Stimulated activated CD8-positive, alpha-beta memory T cell treated with anti-CD3 and anti-CD28 coated beads, Interleukin-15, amount 100 ng/mL, for 48 hours (primary cell): ENCODE measurements at places on chromosomes 1 and 21.

DNA sequence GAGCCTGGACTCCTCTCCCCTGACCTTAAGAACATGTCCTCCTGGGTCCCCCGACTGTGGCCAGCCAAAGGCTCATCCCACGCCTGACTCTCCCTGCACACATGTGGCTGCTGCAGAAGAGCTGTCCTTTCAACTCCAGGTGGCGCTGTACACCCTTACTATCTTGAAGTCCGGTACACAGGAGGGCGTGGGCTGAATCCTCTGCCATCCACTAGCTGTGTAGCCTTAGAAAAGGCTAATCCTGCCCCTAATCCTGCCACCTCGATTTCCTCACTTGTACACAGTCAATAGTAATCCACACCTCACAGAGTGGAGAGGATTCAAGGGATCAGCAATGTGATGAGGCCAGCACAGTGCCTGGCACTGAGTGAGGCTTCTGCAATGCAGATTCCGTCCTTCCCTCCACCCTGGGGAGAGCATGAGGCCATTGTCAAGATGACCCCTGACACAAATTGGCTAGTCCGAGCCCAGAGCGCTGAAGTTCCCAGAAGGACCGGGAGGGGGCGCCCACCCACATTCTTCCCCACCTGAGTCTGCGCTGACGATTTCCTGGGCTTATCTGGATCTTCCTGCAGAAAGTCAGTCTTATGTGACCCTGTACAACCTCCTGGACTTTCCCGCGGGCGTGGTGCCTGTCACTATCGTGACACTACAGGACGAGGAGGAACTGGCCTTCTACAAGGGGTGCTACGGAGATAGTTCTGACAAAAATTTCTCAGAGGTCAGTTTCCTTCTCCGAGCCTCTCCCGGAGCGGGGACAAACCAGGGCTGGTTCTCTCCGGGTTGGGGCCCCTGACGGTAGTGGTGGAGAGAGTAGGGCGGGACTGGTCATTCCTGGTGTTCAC lies 47.1 kb upstream of the DMBX1 start:
- peak; percentile 53 for DNase-seq

GRCh38 chr1:172238965-172239364 lies 181.5 kb upstream of the C1orf105 start:
- DNase-seq: no peak

DNA sequence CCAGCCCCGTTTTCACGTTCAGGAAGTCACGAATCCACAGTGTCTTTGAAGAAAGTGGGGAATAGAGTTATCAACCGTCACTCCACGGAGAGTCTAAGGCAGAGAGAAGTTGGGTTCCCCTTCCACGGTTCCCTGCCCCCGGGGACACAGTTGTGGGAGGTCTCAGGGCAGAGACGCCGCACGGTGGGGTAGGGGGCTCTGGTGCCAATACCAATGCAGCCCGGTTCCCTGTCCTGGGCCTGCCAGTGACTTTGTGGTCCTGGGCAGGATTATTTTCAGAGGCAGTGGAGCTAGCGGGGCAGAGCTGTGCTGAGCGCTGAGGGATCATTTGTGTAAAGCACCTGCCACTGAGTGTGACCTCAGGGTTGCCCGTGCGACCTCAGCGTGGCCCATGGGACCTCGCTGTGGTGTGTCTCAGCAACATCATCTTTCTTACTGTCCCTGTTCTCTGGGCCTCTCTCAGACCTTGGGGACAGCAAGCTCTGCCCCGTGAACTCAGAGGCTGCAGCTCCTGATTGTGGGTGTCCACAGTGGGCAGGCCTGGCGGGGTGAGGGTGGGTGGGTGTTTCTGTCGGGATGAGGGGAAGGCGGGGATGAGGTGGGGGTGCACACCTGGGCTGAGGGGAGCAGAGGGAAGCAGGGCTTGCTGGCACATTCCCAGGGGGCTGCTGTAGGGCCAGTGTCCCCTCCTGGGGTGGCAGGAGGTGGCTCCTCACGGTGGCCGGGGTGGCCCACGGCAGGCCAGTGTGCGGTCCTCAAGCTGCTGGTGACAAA lies 65.2 kb downstream of the AGPAT3 start:
- no peak for DNase-seq

GRCh38 chr1:109908836-109909235 lies 1.8 kb upstream of the CSF1 start:
- no peak for DNase-seq

- no peak for DNase-seq
Observed at GRCh38 chr1:198655459-198656121, 16.8 kb downstream of the PTPRC start.

DNA sequence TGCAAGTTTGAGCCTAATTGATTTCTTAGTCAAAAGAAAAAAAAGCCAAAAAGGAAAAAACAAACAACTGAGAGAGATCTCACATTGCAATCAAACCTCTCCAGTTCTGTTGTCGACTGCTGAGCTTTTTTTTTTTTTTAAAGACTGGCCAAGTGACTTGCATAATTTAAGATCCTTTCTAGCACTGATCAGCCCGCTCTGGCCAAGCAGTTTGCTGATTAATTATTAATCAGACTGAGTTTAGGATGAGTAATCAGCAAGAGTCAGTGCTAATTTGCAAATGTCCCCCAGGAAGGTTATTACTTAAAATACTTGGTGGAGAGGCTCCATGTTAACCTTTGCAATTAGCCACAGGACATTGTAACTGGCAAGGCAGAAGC lies 39.3 kb downstream of the HMGB4 start:
- no peak for DNase-seq

- DNase-seq: no peak
Observed at GRCh38 chr1:170296642-170297041, 150.9 kb downstream of the NTMT2 start.

DNA sequence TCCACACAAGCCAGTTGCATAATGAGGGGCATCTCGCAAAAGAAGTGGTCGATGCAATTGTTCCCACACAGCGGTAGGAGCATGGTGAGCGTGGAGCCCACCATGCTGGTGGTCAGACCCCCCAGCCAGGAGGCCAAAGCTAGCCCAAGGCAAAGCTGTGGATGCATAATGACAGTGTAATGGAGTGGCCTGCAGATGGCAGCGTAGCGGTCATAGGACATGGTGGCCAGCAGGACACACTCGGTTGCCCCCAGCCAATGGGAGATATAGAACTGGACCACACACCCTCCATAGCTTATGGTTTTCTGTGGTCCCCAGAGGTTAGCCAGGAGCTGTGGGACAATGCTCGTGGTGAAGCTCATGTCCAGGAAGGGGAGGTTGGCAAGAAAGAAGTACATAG lies 4.3 kb downstream of the OR2C3 start:
- no peak for DNase-seq

GRCh38 chr1:54649130-54649898 lies 7.7 kb downstream of the MROH7 start:
- DNase-seq: no peak

DNA sequence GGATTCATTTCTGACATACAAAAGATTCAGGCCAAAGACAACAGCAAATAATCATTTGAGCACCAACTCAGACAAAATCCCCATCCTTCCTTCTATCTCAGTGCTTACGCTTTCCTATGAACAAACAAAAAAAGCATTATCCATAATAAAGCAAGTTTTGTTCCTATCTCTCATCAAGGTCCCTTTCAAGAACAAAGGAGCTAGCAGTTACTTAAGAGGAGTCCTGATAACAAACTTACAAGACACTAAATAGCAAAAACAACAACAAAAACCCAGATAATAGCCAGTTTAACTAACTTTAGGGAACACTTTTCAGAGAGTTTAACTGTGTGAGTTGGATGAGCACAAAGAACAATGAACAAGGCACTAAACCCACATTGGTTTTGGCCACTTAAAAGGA lies 10.5 kb downstream of the EVI5 start:
- DNase-seq: no peak

DNA sequence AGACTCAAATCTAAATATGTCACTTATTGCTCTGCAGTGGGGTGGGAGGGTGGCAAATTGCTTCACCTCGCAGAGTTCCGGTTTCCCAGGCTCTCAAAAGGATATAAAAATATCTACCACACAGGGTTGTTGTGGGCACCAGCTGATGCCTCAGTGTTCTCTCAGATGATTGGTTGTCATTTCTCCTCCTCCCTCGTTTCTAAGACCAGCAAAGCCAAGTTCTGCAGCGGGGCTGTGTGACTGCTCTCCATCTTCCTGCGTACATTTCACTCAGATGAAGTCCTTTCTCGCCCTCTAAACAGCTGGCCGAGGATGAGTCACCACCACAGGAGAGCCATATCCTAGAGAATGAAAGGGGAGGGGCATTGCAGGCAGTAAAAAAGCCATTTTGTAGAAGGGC lies 35.0 kb upstream of the VWA5B1 start:
- no peak for DNase-seq

DNA sequence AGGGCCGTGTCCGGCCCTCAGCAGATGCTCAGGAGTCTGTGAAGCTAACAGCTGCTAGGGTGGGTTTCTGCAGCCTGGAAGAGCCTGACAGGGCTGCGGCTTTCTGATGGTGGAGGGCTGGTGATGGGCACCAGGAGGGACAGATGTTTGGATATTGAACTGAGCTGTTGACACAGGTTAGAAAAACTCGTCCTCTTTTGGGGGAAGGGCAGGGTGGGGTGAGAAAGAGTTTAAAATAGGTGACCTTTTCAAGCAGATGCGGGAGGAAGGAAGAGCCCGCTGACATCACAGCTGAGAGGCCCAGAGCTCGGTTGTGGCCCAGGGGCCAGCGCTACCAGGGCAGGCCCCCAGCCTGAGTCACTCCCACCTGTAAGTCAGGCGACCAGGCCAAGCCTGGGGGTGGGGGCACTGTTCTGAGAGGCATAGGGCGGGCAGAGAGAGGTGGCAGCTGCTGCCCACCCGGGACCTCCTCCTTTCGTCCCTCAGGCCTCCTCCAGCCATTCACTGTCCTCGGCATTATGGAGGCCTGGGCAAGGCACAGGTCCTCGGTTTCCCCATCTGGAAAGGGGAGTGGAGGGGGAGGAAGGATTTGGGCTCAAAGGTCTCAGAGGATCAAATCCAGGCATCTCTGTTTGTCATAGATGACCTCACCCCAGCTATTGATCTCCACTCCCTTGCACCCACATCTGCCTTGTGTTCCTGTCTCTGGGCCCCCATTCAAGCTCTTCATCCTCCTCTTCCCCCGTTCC lies 32.3 kb upstream of the ID3 start:
- peak; percentile 73 for DNase-seq

DNA sequence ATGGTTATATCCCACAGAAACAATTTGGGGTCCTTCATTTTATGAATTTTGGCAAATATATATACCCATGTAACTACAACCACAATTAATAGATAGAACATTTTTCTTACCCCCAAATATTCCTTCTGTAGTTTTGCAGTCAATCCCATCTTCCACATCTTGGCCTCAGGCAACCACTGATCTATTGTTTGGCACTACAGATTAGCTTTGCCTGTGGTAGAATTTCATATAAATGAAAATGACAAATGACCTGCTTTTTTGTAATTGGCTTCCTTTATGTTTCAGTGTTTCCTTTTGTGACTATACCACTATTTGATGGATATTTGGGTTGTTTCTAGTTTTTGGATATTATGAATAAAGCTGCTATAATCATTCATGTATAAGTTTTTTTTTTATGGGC lies 91.5 kb downstream of the MAST2 start:
- DNase-seq: no peak

DNA sequence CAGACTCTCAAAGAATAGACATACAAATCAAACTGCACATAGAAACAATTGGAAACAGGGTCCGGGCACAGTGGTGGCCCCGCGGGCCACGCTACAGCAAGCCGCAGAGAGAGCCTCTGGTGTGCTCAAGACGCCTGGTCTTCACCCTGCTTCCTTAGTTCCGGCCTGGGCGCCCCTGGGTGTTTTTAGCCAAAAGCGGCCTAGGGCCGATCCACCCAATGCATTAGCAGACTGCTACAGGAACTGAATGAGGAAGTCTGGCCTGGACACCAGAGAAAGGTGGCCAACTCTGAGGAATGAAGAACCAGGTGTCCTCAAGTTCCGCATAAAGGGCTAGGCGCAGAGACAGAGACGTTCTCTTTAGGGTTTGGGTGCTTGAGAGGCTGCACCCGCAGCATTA lies 1.7 kb downstream of the PRRX1 start:
- DNase-seq: no peak

GRCh38 chr1:8025671-8026144 lies 401 bp downstream of the ERRFI1 start:
- DNase-seq: no peak

DNA sequence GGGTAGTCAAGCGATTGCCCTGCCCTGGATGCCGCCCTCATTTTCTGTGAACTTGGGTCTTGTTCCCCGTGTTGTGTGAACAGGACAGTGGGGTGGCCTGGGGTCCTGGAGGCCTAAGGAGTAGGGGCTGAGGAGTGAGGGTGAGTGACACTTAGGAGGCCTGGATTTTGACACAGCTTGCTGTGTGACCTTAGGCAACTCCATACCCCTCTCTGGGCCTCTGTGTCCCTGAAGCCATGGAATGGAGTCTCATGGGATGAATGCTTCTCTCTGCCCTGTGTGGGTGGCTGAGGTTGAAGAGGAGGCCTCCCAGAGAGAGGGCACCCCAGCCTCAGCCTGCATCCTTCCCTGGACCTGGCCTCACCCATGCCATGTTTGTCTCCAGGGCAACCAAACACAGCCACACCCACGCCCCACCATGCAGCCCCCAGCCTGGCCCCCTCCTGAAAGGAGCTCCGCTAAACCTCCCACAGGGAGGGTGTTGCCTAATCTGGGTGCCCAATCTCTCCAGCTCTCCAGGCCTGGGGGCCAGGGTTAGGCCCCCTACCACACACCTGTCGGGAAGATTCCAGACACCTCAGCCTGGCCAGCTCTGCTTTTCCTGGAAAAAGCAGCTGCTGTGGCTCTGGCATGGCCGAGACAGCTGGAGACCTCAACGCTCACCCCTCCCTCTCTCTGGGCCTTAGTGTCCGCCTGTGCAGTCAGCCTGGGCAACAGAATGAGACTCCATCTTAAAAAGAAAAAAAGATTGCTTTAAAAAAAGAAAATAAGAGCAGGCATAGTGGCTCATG lies 9.9 kb downstream of the MYOM3 start:
- DNase-seq: no peak

- no peak for DNase-seq
Observed at GRCh38 chr1:213828867-213829266, 158.9 kb upstream of the PROX1 start.

- no peak for DNase-seq
Observed at GRCh38 chr1:212593821-212594251, 14.7 kb upstream of the ATF3 start.

- no peak for DNase-seq
Observed at GRCh38 chr1:205709640-205710039, 29.3 kb upstream of the SLC45A3 start.

- no peak for DNase-seq
Observed at GRCh38 chr1:77538956-77539518, 143.4 kb downstream of the ZZZ3 start.

DNA sequence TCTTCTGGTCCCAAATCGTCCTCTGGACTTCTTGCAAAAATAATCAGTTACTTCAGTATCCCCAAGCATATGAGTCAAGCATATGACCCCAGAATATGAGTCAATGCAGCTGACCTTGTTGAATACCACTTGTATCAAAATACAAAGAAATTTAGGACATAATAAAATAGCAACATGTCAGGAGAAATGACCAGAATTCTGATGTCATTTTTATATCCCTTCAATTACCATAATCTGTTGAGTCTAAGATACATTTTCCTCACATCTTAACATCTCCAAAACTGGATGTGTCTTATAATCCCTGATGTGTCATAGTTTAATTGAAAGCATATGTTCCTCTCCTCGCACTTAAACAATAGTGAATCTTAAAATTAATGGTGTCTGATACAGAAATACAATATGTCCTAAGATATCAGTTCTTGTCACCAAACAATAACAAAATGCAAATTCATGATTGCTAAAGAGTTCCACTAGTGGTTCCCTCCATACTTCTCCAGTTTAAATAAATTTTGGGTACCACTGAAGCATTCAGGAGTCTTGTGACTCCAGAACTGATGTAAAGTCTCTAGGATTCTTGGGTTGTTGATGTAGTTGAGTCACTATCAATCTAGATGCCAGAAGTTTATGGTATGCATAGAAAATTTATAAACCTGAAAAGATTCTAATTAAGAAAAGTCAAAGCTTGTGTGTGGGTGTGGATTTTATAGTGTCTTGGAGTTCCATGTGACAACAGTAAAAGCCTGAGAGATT lies 41.8 kb downstream of the KIFAP3 start:
- no peak for DNase-seq
